ENCODE measurements at places on chromosomes 12 and 14.
A peak's percentile ranks its signal among the peaks of the same experiment; 100 is the strongest.

DNA sequence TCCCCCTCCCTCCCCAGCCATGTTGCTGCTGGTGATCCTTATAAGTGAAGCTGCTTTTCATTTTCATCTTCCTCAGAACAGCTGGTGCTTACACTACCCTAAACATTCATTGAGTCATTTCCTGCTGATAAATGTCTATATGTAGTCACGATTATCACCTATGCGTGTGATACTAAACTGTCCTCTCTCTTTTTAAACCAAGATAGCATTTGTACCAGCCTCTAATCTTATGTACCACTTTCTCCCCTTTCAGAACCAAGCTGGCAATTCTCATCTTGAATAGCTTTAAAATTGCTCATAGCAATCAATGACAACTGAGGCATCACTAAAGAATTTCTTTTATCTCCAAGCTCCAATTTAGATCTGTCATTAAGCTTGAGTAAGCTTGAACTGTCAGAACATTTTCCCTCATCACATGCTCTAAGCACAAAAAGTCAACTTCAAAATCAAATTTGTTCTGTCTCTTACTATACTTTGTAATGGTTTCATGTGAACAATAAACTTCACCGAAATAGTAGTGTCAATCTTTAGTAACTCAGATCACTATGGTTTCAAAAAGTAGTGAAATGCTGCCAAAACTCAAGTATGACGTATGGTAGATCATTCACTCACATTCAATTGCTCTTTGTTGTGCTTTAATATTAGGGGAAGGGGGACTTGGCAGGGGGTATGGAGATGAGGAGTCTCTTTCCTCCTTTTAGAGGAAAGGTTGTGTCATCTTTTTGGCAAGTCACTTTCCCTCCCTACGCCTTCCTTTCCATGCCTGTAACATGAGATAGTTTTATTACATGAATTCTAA lies 178.1 kb upstream of the NOVA1 start:
- DNase-seq, result peak; percentile 8

DNA sequence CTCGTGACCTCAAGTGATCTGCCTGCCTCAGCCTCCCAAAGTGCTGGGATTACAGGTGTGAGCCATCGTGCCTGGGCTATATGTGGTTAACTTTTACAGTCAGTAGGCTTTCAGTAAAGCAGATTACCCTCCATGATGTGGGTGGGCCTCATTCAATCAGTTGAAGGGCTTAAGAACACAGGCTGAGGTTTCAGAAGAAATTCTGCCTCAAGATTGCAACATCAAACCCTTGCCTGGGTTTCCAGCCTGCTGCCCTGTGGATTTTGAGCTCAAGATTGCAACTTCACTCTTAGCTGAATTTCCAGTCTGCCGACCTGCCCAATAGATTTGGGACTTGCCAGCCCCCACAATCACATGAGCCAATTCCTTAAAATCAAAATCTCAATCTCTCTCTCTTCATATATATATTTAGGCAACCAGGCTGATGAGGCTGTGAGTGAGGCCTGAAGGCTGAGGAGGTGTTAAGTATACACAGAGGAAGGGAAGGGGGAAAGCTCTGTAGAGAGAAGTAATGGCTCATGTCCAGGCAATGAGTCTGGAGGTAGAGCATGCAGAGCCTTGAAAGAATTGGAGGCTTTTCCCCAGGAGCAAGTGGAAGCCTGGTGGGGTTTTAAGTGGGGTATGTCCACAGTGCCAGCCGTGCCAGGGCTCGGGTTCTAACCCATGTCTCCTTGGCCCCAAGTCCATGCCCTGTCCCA lies 33.3 kb upstream of the ACTN1 start:
- DNase-seq, result no peak

DNA sequence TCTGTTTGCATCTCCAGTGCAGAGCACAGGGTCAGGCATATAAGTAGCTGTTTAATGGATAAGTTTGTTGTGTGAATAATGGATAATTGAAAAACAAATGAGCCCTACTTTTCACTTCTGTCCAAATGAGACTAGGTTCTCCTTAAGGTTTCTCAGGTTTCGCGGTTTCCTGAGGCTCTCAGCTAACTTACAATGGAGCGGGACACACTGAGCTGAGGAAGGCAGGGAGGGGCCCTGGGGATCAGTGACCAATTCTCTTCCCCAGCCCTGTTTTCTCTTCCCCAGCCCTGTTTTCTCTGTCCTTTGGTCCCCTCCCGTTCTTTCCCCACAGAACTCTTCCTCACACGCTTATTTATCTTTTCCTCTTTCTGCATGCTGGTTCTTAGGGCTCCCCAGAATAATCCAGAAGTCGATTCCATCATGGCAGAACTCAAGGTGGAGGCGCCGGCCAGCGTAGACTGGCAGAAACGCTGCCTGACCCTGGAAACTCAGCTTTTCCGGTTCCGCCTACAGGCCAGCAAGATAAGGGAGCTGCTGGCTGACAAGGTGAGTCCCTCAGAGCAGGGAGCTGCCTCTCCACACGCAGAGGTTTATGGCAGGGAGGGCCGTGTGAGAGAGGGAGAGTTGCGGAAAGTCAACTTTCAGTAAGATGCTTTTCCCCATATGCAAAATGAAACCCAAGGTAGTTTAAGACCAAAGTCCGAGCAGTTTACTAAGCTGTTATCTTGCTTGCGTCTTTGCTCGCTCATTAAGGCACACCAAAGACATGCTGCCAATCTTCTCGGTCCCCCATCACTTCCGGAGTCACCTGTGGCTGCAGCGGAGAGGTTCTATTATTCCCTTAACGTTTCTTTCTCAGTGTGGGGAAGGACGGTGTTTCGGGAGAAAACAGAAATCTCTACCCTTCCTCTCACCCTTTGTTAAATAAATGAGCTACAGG lies 8.6 kb downstream of the PLEKHH1 start:
- DNase-seq, result no peak

- no peak for DNase-seq
Measured at GRCh38 chr14:103199124-103199523, 75.9 kb downstream of the TNFAIP2 start.

GRCh38 chr12:120710031-120710804 lies at the start of gene UNC119B:
TSS of gene UNC119B (plus strand) at chr12:120710458. CDS start at chr12:120710475, 17 bp downstream.
- DNase-seq, result no peak

- no peak for DNase-seq
Measured at GRCh38 chr12:122350141-122350848, 72.2 kb downstream of the CLIP1 start.

DNA sequence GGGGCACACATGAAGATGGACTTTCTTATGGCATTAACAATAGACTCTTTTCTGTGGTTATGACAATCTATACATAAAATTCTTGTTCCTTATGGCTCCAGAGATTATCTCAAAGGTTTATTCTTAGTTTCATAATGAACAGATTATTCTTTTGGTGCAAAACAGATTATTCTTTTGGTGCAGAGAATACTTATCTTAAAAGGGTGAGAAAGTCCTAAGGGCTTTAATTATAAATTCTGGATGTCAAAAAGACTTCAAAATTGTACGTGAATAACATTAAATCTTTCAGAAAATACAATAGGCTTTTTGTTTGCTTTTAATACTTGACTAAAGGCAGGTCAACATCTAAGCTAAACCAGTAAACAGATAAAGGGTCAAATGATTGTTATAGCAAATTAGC lies 69.3 kb downstream of the MNAT1 start:
- DNase-seq, result no peak

- no peak for DNase-seq
Measured at GRCh38 chr12:30582943-30583342, 112.7 kb downstream of the IPO8 start.

- DNase-seq, result peak; percentile 91
Measured at GRCh38 chr12:90253674-90254181, 545.1 kb upstream of the ATP2B1 start.

DNA sequence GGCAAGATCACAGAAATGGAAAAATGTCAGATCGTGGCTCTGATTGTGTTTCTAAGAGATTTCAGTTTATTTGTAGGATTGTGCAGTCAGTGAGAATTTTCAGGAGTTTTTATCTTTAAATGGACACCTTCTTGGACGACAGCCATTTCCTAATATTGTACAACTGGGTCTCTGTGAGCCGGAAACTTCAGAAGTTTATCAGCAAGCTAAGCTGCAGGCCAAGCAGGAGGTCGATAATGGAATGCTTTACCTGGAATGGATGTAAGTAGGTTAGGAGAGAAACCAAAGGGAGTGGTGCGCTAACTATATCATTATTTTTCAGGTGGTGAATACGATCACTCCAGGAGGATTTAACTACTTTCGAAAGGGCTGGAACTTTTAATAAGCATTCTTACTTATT lies 26.4 kb downstream of the APAF1 start:
- no peak for DNase-seq

DNA sequence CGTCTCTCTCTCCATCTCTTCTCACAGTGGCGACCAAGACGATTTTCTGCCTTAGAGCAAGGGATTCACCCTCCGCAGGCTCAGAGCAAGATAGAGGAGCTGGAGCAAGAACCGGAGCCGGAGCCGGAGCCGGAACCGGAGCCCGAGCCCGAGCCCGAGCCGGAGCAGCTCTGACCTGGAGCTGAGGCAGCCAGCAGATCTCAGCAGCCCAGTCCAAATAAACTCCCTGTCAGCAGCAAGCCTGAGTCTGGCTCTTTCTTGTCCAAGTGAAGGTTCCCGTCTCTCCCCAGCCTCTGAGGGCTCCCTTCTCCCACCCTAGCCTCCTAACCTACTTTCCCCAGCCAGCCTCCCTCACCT lies 5.9 kb downstream of the LAG3 start:
- no peak for DNase-seq

GRCh38 chr14:75081660-75082229 lies 12.3 kb downstream of the ZC2HC1C start:
- DNase-seq, result no peak

DNA sequence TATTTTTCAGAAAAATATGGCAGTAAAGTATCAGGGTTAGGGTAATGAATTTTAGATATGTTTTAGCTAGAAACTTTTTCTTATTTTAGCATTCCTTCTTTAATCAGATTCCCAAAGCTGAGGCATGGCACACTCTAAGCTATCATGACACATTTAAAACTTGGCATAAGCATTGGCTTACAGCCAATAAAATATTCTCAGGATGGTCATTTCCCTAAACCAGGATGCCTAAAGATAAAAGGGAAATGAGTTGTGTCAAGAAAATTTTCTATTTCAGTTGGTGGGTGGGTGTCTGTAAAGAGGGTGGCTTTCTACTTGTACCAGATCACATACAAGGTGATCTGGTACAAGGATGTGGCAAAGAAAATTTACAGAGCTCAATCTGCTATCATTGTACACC lies 47.8 kb downstream of the PEBP1 start:
- peak; percentile 81 for DNase-seq

DNA sequence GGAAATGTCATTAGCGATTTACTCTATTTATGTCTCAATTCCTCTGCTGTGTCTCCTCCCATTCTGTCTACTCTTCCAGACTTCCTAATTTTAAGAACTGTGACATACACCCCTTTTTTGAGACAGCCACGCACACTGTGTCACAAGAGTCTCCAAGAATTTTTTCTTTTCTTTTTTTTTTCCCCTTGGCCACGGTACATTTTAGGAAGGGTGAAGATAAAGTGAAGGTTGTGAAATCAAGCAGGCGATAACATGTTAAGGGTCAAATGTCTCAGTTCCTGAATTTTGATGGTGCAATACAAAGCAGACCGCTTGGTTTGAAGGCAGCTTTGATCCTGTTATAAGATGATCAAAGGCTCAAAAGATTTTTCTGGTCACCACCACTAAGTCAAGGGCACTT lies 4.3 kb downstream of the OLR1 start:
- DNase-seq, result no peak

GRCh38 chr12:76967181-76967885 lies 88.5 kb upstream of the CSRP2 start:
- no peak for DNase-seq

- no peak for DNase-seq
Measured at GRCh38 chr12:22396253-22396652, 61.7 kb upstream of the ST8SIA1 start.

GRCh38 chr14:63192085-63192484 lies 12.2 kb upstream of the RHOJ start:
- DNase-seq, result peak; percentile 95

DNA sequence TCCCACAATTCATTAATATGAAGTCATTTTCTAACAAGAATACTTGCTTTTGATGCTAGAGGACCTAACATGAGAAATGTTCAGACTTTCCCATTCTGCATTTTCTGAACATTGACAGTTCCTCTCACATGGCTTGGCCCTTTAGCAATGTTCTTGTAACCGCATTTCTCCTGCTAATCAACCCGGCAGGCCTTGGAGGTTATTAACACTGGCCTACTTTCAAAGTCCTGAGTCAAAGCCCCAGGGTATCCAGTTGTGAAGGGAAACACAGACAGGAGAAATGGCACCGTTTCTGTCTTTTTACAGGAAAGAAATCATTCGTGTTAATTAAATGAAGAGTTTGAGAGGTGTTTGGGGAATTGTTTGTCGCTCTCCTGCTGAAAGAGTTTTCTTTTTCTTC lies 446.5 kb upstream of the MIS18BP1 start:
- DNase-seq, result no peak

GRCh38 chr14:28116716-28117115 lies 649.9 kb upstream of the FOXG1 start:
- DNase-seq, result no peak

GRCh38 chr14:38723277-38723676 lies 379.8 kb downstream of the SEC23A start:
- no peak for DNase-seq

DNA sequence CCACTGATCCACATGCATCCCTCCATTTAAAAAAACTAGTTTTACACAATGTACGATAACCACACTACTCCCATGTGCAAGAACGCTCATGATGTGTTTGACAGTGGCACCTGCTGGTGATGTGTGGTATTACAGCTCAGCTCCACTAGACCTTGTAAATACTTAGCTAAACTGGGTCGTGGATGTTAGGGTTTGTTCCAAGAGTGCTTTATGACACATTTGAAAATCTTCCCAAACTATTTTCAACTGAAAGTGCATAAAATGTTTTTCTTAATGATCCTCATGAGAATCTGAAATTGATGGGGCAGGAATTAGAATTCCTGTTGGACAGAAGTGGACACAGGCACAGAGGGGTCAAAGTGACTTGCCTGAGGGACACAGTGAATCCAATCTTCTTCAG lies 99.2 kb downstream of the SCARB1 start:
- peak; percentile 53 for DNase-seq

DNA sequence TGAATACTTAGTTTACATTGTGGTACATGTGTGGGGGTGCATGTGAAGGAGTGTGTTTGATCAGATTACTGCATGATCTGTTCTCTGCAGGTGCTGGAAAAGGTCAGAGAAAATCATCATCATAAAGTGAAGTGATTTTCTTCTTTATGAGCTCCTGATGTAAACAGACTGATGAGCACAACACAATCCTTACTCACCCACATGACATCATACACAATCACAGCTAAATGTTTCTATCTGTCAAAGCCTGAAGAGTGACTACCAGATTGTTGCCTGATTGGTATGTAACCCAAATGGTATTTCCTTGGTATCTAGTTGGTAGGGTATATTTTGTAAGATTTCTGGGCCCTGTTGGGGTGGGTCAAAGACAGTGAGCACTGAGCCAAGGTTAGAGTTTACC lies 270.8 kb downstream of the FOXG1 start:
- DNase-seq, result no peak

DNA sequence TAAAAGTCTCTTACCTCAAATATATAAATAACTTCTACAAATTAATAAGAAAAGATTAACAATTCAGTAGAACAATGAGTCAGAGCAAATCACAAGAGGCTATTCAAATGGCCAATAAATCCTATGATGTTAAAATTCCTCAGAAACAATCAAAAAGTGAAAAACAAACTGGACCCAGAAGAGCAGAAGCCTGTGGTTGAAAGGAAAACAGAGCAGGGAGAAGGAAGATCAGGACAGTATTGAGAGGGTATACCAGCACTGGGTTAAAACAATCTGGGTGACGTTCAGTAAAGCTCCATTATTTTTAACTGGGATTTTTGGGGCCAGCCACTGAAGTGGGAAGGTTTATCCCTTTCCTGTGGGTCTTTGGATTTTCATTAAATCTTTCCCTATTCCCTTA lies 39.7 kb upstream of the PCED1B start:
- no peak for DNase-seq

Measured in kidney capillary endothelial cell (primary cell).